T follicular helper cell (primary cell): ENCODE measurements at places on chromosomes 7 and 10.
A peak's percentile ranks its signal among the peaks of the same experiment; 100 is the strongest.

DNA sequence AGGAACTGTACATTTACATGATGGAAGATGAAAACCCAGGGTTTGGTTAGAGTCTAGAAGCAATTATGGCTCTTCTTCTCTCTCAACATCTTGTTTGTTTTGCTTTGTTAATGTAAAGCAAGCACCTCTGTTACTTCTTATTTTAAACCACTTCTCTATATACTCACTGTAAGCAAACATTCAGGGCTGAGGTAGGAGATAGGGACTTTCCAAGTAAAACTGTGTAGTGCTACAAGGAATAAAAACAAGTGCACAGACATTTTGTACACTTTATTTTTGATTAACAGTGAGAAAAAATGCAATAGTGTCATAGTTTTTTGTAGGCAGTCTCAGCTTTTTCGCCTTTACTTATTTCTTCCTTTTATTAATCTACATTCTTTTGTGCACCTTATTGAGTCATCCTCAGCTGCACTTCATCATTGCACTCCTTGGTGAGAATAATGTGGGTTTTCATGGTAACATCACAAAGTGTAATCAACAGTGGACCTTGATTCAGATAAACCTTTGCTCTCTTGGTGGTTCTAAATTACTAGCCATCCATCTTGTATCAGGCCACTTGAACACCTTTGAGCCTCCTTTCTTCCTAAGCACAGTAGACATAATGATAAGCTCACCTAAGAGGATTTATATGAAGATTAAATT lies 52.9 kb downstream of the ELMO1 start:
- no peak for DNase-seq

DNA sequence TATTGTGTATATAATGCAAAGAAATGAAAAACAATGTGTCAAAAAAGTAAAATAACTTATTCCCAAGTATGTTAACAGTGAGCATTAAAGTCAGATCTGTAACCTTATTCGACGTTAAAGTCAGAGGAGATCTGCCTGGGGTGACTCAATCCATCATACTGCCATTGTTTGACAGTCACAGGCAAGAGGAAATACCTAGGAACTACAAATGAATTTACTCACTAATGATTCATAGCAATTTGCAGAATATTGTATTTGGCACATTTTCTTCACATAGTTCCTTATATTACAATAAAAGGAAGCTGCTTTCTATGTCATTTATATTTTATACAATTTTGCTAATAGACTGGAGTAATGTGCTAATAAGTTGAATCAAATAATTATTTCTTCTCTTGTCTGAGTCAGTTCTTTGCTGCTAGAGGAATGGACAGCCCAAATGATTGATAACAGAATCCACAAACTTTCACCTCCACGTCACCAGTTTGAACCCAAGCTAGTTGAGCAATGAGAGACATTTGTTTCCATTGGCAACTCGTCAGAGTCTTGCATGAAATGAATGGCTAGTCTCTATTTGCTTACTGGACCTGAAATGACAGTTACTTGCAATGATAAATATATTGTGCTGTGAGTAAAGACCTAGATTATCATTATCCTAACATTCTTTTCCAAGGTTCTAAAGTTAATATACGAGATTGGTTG lies 48.5 kb upstream of the TMEM106B start:
- DNase-seq, result no peak

GRCh38 chr10:131162866-131163843 lies 148.4 kb downstream of the TCERG1L start:
- no peak for DNase-seq

GRCh38 chr7:25087855-25088254 lies 37.2 kb downstream of the CYCS start:
- no peak for DNase-seq

- no peak for DNase-seq
Observed at GRCh38 chr10:81179324-81179723, 641.6 kb downstream of the SH2D4B start.

DNA sequence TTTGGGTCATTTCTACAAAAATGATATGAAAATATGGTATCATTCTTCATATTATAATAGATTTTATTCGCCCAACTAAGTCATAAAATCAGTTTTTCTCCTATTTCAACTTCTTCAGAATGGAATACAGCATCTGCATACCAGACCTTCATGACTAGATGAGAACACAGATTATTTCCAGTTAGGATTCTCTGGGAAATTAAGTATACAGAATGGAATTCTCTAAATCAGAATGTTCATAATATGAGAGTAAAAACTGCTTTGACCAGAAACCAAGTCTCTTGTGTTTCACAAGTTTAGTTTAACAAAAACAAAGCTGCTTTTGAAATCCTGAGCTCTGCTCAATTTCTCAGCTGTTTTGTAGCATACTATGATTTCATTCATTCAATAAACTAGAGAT lies 160.3 kb upstream of the SEMA3A start:
- no peak for DNase-seq

DNA sequence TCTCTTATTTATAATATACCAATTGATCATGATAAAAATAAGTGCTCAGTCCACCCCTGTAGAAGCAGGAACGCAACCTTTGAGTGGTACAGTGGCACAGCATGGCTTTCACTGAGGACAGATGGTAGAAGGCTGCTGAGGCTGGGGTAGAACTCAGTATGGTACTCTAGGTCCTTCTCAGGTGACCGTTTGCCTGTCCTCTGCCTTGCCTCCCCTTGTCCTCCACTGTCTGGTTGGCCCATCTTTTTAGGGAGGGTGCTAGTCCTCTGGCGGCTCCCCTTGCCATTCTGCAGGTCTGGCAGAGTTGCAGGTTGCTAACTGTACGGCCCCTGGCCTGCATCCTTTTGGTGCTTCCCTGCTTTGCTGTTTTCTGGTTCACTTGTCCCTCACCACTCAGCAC lies 27.3 kb downstream of the SLC18A2 start:
- DNase-seq, result no peak

DNA sequence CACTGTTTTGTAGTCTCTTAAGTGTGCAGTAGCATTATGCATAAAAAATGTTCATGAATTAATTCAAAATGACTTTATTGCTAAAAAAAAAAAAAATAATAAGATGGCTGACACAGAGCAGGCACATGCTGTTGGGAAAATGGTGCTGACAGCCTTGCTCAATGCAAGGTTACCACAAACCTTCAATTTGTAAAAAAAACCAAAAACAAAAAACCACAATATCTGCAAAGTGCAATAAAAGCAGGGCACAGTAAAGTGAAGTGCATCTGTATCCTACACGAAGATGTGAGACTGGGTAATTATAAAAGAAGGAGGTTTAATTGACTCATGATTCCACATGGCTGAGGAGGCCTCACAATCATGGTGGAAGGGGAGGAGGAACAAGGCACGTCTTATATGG lies 185.8 kb downstream of the USP6NL start:
- DNase-seq, result no peak

- DNase-seq, result no peak
Observed at GRCh38 chr10:83617692-83618545, 521.4 kb upstream of the GHITM start.

- DNase-seq, result peak; percentile 1
Observed at GRCh38 chr10:121927318-121927840, 452 bp downstream of the ATE1 start.

- DNase-seq, result peak; percentile 45
Observed at GRCh38 chr7:50632561-50633413, 67.6 kb upstream of the DDC start.

DNA sequence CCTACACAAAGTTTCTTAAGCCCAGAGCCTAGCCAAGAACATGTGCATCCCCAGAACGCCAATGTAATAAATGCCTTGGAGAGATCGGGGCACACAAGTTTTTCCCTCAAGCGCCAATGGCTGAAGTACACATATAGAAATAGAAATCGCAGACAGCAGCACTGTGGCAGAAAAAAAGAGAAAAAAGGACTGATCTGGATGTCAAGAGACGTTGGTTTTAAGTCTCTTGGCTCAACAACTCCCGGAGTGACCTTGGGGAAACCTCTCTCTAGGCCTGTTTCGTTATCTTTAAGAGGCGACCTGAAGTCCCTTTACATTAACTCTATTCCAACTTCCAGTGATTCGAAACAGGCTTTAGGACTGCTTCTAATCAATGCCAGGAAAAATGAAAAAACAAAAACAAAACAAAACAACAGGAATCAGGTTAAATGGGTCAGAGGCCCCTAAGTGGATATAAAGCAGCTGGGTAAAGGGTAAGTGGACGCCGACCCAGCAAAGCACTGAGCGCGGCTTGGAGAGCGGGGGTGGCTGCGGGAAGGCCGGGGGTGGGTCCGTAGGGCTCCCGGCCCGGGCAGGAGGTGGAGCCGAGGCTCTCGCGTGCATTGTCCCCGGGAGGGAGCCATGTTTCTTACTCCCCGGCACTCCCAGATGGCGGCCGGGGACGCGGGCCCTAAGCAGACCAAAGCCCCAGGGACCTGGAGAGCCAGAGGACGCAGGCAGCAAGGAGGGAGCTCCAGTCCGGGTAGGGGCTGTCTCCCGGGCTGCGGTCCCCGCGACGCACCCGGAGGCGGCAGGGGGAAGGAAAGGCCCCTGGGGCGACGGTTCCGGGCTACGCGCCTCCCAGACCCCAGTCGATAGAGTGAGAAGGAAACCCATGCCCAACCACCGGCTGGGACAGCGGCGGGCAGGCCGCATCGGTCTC lies 757 bp downstream of the EIF3A start:
- DNase-seq, result peak; percentile 41

DNA sequence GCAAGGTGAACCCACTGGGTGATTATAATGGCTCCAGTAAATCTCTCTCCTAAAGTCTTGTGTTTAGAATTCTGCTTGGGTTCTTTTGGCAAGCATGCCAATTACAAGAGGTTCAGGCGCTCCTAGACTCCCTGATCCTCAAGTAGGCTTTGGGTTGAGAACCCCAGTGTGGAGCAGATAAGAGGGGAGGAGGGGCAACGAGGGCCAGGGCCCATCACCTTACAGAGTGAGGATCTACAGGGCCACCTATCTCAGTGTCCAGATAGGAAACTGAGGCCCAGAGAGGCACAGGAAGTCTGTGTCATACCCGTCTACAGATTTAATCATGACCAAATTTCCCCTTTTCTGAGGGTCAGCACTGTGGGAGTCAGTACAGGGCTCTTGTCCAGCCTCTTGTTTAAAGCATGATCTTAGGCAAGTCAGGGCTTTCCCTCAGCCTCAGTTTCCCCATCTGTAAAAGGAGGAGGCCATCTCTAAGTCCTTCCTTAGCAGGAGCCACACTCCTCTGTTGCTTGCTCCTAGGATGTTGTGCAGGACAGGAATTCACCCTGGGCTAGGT lies 4.4 kb downstream of the TACR2 start:
- no peak for DNase-seq

DNA sequence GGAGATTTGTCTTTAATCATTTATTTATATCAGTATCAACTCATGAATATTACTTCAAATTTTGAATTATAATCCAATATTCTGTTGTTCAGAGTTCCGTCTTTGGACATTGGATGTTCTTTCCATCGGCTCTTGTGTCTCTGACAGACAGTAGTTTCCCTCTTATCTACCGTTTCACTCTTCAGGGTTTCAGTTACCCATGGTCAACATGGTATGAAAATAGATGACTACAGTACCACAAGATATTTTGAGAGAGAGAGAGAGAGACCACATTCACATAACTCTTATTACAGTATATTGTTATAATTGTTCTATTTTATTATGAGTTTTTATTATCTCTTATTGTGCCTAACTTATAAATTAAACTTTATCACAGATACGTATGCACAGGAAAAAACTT lies 6.8 kb downstream of the SHTN1 start:
- no peak for DNase-seq

DNA sequence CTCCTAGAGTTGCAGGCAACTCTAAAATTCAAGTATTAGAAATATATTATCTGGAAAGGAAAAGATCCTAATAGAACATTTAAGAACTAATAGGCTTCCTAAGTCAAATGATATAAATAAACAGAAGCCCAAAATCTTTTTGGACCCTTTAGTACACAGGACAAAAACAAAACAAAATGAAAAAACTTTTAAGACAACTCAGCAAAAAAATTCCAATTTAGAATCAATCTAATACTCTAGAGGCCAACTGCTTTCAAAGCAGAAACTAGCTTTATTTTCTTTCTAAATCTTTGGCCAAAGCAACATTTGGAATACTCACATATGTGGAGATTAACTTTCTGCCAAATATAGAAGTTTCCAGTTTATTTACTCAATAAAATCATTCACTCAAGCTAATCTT lies 65.2 kb downstream of the CALCR start:
- DNase-seq, result no peak

DNA sequence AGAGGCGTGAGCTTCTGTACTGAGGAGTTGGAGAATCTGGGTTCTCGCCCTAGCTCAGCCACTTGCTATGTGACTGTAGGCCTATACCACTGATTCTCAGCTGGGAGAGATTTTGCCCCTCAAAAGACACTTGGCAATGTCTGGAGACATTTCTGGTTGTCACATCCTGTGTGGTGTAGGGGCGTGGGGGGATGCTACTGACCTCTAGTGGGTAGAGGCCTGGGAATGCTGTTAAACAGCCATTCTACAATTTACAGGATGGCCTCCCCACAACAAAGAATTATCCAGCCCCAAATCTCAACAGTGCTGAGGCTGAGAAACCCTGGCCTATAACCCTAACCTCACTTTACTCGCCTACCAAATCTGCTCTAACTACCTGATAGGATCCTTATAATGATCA lies 58.8 kb upstream of the GAD2 start:
- DNase-seq, result no peak

GRCh38 chr10:132697578-132698200 lies 88.3 kb downstream of the NKX6-2 start:
- no peak for DNase-seq

- no peak for DNase-seq
Observed at GRCh38 chr7:45328403-45328981, 170.9 kb downstream of the RAMP3 start.

GRCh38 chr7:79221211-79221610 lies 232.3 kb downstream of the MAGI2 start:
- no peak for DNase-seq

DNA sequence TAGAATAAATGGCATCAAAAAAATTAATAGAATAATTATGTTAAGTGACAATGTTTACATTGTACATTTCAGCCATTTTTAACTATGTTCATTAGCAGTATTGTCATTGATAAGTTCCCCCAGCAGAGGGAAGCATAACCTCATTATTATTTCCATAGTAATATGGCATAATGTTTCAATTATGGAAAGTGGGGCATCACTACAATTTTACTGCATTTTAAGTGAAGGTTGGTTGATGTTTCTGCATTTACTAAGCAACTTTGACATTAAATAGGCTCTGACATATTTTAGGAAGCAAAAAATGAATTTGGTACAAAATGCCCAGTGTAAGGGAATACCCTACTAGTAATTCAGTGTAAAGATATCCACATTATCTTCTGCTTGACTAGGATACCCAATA lies 218.3 kb downstream of the SEMA3A start:
- DNase-seq, result no peak

- no peak for DNase-seq
Observed at GRCh38 chr10:110903280-110904278, 15.4 kb downstream of the BBIP1 start.

DNA sequence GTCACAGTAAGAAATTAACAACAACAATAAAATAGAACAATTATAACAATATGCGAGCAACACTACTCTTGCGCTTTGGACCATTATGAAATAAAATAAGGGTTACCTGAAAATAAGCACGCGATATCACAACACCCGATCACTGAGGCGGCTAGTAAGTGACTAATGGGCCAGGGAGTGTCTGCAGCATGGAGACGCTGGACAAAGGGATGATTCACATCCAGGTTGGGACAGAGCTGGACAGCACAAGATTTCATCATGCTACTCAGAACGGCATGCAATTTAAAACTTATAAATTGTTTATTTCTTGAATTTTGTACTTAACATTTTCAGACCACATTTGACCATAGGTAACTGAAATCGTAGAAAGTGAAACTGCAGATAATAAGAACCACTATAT lies 15.6 kb downstream of the HIBADH start:
- DNase-seq, result no peak
